SW480 (cell line): ENCODE measurements at places on chromosomes 13 and 19.

DNA sequence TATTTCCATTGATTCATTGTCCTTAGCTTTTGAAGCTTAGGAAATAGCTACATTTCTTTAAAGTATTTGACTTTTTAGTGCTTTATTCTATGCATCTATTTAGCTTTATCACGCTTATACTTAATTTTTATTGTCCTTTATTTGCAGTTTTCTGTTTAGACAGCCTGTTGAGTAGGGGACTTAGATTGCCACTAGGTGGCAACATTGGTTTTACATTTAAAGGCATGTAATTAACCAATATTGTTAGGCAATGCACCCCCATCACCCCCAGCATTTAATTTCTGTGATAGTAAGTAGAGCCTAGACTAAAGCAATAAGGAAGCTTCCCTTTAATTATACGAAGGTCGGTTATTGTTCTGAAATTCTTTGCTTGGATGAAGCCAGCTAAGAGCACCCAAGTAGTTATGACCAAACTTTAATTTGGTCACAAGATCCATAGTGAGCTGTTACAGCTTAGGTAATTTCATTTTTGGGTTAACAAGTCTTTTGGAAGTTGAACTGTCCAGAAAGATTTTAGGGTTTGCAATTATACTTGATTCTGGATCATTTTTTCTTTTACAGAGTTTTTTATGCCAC lies 36.5 kb downstream of the B3GLCT start:
- peak; percentile 57 for DNase-seq

DNA sequence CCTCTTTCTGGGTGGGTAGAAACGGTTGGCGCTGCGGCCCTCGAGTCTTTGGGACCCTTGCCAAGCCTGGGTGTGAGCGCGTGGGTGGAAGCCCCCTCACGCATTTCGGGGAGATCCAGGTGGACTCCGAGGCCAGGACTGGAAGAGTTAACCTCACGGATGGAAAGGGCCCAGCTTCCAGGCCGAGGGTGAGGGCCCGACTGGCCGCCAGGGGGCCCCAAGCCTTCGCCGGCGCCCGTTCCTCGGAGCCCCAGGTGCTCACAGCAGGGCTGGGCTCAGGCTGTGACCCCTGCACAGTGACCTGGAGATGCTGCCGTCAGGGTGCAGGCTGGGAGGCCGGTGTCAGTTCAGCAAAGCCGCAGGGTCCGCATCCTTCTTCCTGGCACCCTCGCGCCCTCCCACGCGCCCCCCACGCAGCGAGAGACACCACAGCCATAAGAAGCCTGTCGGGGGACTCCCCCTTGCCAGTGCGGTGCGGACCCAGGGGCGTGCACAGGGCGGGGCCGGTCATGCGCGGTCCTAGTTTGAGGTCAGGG lies 34.2 kb upstream of the TMEM255B start:
- DNase-seq = peak; percentile 83

- peak; percentile 26 for DNase-seq
These were observed 65.6 kb downstream of the MCF2L start for GRCh38 chr13:113034451-113035212.

DNA sequence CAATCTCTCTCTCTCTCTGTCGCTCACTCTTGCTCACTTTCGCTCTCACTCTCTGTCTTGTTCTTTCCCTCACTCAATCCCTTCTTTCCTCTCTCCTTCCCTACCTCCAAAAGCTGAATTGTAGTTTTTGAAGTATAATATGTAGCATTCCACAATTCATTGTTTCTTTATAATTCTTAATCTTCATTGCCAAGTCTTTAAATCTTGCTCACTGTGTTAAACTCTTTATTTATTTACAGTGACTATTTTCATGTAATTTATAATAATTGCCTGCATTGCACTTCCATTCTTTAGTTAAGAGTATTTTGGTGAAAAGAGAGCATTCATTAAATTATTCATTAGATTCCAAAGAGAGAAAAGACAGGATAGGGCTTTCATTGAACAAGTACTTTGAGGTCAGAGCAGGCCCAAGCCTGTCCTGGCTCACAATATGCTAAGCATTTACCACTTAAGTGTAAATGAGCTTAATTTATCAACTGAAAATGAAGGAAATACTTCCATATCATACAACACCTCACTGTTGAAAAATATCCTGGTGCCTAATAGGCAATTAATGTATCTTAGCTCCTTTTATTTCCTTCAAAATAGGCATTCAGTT lies 257.4 kb upstream of the SLITRK1 start:
- no peak for DNase-seq

DNA sequence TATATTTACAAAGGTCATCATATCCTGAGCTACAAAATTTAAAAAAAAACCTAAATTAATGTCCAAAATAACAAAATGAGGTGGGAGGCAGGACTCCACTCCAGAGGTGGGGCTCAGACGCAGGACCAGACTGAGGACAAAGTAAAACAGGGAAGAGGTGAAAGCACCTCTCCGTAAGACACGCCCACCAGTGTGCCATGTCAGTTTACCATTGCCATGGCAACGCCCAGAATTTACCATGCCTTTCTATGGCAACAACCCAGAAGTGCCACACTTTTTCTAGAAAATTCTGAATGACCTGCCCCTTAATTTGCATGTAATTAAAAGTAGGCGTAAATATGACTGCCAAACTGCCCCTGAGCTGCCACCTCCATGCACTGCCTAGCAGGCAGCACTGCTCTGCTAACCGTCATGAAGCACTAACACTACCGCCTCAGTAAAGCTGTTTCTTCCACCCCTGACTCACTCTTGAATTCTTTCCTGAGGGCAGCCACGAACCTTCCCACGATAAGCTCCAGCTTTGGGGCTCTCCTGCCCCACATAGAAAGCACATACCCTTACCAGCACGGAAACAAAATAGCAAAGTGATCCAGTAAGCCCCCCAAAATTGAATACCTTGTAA lies 22.3 kb upstream of the PDCD5 start:
- DNase-seq = no peak

DNA sequence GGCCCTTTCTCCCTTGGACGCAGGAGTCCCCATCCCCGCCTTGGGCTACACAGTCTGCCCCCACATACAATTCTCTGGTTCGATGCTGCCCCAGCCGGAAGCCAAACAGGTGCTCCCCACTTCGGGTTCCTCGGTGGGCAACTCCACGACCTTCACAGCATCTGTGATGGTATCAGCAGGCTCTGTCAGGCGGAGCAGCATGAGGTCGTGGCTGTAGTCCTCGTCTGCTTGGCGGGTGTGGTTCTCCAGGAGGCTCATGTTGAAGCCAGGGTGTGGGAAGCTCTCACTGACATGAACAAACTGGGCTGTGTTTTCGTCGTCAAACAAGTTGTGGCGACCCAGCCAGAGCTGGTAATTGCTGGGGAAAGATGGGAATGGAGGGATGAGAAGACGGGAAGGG lies 3.5 kb downstream of the KLK1 start:
- peak; percentile 46 for DNase-seq

GRCh38 chr13:25463496-25463895 lies 91.7 kb downstream of the ATP8A2 start:
- DNase-seq = peak; percentile 47

DNA sequence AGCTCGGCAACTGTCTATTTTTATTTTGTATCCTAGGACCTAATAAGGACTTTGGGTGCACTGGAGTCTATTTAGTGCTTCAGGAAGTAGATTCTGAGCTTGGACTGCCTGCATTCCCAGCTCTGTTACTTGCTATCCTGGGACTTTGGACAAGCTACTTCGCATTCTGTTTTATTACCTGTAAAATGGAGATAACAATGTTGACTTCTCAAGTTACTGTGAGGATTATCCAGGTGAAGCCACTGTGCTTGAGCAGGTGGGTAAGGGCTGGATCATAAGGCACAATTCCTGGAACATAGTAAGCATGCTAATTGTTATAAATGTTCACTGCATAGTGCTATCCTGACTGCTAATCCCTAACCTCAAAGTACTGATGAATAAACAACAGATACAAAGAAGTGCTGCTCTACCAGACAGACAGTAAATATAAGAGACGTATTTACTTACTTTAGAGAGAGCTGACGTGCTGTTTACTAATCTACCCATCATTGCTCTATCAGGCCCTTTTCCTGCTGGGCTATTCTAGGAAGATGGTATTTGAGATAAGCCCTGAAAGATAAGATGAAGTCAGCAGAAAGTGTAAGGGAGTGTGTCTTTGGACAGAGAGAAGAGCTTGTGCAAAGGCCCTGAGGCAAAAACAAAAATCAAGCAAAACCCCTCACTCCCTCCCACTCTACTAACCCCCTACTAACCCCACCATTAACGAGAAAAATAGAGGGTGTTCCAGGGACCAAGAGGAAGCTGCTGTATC lies 50.8 kb upstream of the FLT1 start:
- DNase-seq = no peak

GRCh38 chr13:95601906-95602305 lies 42.6 kb downstream of the DZIP1 start:
- no peak for DNase-seq

GRCh38 chr13:46124531-46124966 lies 19.7 kb upstream of the CPB2 start:
- DNase-seq = no peak

GRCh38 chr19:10826846-10827245 lies 9.2 kb downstream of the TMED1 start:
- no peak for DNase-seq

- DNase-seq = no peak
These were observed 178.4 kb downstream of the COL4A1 start for GRCh38 chr13:110128546-110128945.

GRCh38 chr13:27965343-27965739 lies 3.8 kb downstream of the CDX2 start:
- DNase-seq = no peak

GRCh38 chr19:12913011-12913561 lies 6.0 kb downstream of the SYCE2 start:
- no peak for DNase-seq
